Hematopoietic multipotent progenitor cell treated with erythropoietin and hydrocortisone succinate and interleukin-3 and kit ligand, for 15 days (in vitro differentiated cells): ENCODE measurements at places on chromosomes 7 and 10.

DNA sequence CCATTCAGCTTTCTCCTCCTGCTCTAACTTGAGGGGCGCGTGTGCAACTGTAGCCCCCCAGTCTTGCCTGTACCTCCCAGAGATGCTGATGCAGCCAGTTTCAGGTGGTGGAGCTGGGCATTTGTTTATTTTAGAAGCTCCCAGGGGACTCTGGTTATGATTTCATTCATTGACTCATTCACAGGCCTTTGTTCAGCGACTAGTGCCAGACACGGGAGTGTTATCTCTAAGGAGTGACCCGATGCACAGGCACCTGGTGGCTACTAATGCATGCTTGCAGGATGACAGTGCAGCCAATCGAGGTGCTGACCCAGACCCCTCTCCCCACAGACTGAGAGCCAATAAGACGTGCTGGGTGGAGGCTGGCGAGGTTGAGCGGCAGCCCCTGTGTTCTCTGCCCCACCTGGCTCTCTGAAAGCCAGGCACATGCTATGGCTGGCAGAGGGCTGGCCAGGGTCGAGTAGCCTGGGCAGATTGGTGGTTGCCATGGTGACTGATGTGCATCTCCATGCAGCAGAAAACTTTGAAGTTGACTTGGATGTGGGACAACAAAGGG is 19.7 kb upstream of the SLC18A2 start:
- DNase-seq = no peak

GRCh38 chr10:100303724-100304319 is 17.3 kb upstream of the BLOC1S2 start:
- DNase-seq = peak; percentile 23

GRCh38 chr7:108140671-108141070 is 10.5 kb upstream of the LAMB4 start:
- DNase-seq = no peak

GRCh38 chr7:92655346-92655884 is 65.2 kb upstream of the FAM133B start:
- no peak for DNase-seq

GRCh38 chr10:59047957-59048618 is 128.4 kb upstream of the PHYHIPL start:
- DNase-seq = no peak

GRCh38 chr10:4981722-4982471 is 18.7 kb downstream of the AKR1C1 start:
- DNase-seq = peak; percentile 52

DNA sequence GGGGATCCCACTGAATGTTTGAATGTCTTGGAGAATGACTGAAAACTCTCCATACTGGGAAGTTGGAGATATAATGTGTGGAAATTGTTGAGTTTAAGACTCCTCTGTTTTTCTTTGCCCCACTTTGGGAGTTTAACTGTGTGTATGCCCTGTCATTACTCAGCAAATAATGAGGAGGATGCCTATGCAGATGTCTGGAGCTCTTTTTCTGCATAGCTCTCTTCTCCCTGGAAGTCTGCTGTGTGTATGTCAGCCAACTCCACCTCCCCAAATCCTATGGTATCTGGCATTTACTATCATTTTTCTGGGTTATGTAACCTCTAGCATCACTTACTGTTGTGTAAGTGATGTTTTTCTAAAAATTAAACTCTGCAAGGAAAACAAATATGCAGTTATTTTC is 122.2 kb downstream of the ANKRD7 start:
- DNase-seq = no peak

DNA sequence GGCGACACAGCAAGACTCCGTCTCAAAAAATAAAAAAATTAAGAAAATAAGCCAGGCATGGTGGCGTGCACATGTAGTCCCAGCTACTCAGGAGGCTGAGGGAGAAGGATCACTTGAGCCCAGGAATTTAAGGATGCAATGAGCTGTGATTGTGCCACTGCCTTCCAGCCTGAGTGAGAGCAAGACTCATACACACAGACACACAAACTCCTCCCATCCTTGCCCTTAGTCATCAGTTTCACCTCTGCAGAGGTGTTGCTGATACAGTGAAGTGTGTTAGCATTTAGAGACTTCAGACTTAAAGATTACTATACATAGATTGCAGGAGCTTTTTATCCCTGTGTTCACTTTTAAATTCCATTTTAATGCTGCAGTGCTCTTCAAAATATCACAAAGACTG is 5.5 kb upstream of the H2AZ2 start:
- no peak for DNase-seq
